ENCODE measurements at places on chromosomes 11 and 22. TPM values are rescaled to one million over a fixed set of nuclear protein-coding genes. Genes with fewer than 3 reads are reported as not detected.

B3GAT1 gene
- 0.26 TPM for polyA plus RNA-seq

- peak; percentile 93 for DNase-seq
Observed at GRCh38 chr22:45465633-45466032, 37.0 kb upstream of the FBLN1 start.

DNA sequence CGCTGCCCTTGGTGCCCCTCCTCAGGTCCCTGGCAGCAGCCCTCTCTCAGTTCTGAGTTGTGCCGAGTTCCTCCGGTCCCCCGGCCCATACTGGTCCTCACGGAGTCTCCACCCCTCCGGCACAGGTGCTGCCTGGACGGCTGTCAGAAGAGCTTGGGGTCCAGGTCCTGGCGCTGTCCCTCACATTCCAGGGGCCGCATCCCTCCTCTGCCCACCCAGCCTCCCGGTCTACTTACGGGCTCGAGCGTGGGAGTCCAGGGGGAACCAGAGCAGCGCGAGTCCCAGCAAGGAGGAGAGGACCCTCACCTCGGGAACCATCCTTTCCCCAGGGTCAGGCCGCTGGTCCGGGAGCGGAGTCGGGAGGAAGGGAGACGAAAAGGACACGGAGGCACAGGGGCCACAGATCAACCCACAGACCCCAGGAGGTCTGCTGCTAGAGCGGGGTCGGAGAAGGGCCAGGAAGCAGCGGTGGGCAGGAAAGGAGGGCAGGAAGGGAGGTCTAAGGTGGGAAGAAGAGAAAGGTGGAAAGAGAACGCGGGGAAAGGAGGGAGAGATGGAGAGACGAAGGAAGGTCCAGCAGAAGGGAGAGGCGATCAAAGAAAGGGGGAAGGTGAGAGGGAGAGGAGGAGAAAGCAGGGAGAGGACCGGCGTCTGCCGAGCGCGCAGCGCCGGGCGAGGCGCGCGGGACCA is 510 bp downstream of the CHRDL2 start:
- no peak for DNase-seq

TTC9C gene
- 28.1 TPM for polyA plus RNA-seq

DNA sequence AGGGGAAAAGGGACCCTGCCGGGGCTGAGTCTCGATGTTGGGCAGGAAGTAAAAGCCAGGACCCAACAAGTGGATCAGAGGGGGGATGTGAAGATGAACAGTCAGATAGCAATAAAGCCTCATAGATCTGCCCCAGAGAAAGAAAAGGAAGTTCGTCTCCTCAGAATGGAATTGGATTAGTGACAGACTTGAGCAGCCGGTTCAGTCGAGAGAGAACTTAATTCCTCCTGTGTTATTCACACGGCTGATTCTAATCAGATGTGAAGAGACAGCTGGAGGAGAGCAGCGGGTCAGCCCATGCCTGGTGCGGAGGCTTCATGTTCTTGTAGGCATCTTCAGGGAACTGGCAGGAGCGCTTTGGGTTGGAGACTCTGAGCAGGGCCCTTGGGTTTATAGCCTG is 29.3 kb upstream of the CABP7 start:
- peak; percentile 79 for DNase-seq

DNA sequence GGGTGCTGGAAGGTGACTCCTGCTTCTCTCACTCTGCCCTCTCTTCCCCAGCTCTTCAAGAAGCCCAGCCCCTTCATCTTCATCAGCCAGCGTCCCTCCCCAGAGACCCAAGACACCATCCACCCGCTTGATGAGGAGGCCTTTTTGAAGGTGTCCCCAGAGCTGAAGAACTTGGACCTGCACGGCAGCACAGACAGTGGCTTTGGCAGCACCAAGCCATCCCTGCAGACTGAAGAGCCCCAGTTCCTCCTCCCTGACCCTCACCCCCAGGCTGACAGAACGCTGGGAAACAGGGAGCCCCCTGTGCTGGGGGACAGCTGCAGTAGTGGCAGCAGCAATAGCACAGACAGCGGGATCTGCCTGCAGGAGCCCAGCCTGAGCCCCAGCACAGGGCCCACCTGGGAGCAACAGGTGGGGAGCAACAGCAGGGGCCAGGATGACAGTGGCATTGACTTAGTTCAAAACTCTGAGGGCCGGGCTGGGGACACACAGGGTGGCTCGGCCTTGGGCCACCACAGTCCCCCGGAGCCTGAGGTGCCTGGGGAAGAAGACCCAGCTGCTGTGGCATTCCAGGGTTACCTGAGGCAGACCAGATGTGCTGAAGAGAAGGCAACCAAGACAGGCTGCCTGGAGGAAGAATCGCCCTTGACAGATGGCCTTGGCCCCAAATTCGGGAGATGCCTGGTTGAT is 12.6 kb downstream of the IL10RA start:
- DNase-seq: no peak

DNA sequence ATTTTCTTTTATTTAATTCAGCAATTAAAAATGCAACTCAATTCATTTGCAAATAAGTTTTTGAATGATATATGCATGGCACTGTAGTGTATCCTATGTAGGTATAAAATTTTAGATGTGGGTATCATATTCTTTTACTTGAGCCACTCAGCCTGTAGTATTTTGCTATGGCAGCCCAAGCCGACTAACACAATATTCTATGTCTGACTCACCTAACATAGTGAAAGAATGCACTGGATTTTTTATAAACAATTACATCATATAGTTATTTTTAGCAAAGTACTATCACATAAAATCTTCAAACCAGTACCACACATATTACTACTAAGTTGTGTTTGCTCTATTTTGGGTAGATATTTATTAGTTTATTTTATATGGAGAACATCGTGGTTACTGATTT is 21.9 kb upstream of the GRIA4 start:
- no peak for DNase-seq

DNA sequence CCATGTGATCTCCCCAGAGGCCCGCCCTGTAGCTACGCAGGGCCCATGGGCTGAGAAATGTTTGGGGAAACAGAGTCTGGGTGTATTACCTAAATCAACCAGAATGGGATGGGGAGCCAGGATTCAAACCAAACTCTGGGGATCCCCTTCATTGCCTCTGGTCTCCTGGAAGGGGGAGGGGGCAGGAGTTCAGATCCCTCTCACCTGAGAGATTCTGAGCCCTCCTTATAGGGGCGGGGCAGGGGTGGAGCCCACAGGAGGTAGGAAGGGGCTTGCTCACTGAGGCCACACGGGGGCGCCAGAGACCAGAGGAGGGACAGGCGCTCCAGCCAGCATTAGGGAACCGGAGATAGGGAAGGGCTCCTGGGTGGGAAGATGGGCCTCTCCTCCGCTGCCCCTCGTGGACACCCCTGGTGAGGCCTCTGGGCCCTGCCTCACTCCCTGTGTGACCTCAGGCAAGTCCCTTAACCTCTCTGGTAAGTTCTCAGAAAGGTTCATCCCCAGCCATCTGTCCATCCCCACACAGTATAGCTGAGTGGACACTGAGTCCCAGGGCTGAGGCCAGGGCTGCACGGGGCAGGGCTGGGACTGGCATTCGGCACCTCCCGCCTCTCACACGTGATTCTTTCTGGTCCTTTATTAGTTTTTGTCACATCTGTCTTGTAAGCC is 2.7 kb upstream of the CDC42BPG start:
- peak; percentile 94 for DNase-seq

DNA sequence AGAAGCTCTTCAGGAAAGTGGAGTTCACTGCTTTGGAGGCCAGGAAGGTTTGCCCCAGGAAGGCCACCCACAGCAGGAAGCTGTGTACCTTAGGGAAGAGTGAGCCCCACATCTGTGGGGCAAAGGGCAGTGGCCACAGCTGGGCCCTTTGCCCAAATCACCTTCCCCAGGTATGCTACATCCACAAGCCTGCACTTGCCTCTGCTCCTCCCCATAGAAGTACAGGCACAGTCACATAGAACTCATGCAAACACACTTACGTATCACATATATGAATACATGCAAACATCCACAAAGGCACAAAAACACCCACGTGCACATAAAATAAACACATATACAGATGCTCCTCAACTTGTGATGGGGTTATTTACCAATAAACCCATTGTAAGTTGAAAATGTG is 2.1 kb downstream of the TRIM29 start:
- no peak for DNase-seq

CDC42BPG gene
- polyA plus RNA-seq: 1.1 TPM

- peak; percentile 36 for DNase-seq
Observed at GRCh38 chr22:39622881-39623367, 52.4 kb downstream of the CACNA1I start.

- no peak for DNase-seq
Observed at GRCh38 chr11:112307616-112308015, 47.0 kb upstream of the PLET1 start.

DNA sequence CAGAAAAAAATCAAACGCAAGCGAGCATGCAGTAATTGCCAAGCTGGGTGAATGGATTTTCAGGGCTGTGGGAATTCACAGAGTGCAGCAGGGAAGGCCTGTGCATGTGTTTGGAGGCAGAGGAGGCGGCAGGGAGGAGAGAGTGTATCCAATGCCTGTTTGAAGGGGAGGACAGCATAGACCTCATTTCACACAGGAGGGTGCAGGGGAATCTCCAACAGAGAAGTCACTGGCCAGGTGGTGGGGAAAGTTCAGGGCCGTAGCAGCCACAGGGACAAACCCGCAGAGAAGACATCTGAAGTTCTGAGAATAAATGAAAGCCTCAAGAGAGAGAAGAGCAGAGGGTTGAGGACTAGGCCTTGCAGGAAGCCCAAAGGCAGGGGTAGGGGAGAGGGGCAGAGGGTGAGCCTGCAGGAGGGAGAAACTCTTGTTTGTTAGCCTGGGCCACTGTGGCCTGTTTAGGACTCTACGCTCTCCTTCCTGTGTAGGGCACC is 19.2 kb upstream of the KDM2A start:
- no peak for DNase-seq

DNA sequence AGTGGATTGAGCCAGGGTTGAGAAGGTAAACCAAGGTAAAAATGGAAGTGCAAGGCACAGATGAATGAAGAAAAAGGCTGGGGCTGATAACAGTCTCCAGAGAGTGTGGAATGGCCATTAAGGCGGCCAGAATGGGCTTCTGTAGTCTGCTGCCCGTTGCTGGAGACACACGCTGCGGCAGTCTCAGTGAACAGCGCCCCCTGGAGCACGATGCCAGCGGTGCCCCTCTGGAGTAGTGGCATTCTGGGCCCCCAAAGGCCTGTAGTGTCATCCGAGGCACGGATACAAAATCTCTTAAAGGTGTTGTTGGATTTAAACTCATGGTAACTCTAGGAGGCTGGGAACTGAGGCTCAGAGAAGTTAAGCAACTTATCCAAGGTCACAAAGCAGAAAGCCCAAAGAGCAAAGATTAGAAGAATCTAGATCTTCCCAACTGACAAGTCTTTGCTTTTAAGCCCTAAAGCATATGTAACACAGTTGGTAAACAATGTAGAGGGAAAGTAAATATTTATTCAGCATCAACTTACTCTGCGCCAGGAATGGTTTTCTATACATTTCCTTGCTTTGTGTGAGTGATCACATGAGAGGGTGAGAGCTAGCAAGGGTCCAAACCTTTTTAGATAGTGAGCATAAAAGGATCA is 18.2 kb downstream of the KCNJ1 start:
- DNase-seq: no peak

SGSM1 gene
- 0.48 TPM for polyA plus RNA-seq

GRCh38 chr22:17257121-17258001 is 38.1 kb upstream of the ADA2 start:
- DNase-seq: peak; percentile 67

GRCh38 chr22:23603266-23603665 is 23.2 kb upstream of the IGLL1 start:
- DNase-seq: no peak

SLC5A1 gene
- polyA plus RNA-seq: 3.4 TPM

GRCh38 chr11:72292106-72292785 is 48.3 kb upstream of the PHOX2A start:
- DNase-seq: no peak

DNA sequence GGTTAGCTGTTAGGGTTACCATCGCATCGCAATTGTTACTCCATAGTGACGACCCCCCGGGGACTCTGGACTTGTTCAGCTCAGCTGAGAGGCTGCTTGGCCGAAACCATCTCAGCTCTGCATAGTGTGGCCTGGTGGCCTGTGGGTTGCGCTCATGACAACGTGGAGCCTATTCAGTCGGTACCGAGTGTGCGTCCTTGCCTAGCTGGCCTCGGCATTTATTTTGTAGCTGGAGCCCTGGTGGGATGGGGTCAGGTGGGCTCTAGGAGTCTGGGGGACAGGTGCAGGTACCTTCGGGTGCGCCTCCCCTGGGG is 13.5 kb downstream of the LRP5 start:
- no peak for DNase-seq

DNA sequence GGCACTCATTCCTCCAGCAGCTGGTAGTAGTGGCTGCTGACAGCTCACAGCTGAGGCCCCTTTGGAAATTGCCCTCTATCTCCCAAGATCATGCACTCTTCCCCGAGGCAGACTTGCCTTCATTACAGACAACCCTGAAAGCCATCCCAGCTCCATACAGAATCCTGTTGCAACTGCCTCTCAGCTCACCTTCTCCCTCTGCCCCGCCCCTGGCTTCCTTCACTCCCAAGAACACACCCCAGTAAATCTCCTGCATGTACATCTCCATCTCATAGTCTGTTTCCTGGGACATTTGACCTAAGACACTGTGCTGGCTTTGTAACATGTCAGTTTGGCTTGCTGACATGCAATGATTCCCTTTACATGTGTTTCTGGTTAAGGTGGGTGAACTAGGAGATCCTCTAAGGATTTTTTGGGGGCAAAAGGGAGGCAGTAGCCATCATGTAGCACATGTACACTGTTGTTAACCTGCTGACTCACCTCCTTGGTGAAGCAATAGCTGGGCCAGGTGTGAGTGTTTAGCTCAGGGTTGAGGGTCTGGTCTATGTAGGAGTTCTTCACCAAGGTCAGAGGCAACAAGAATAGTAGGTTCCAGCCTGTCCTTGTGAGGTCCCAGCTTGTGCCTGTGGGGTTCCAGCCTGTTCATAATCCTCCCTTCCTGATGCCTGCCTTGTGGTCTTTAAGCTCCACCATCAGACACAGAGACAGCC is 179.6 kb downstream of the CSNK2A3 start:
- no peak for DNase-seq

DNA sequence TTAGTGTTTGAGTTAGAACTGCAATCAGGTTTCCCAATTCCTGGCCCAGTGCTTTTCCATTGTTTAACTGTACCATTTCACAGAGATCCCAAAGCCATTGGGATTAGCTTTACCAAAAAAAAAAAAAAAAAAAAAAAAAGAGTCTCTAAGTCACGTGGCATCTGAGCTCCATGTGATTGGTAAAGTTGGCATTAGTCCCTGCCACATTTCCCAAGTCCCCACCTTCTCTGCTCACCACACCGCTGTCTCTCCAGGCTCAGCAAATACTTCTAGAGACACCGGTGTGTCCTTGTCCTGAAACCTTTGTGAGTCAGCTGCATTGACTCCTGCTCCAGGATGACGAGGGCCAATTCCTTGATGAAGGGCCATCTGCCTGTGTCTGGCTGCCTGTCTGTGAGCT is 305.3 kb downstream of the KIRREL3 start:
- no peak for DNase-seq

TBX1 gene
- 50.3 TPM for polyA plus RNA-seq

GRCh38 chr11:18235394-18236334 is 938 bp downstream of the SAA4 start:
- no peak for DNase-seq

GPR83 gene
- 0.18 TPM for polyA plus RNA-seq

DNA sequence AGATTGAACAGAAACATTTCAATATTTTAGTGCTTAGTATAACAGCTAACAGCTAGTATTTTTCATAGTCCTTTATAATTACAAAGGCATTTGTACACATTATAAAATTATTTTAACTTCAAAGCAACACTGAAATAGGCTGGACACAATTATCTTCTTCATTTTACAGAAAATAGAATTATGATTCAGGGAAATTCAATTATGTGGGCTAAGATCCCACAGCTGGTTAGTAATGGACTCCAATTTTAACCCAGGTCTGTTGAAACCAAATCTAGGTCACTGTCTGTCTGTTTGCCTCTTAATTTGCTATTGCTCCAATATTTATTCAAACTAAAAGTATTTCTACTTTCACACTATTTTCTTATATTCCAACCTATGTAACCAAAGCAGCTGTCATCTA is 154.1 kb upstream of the CTSC start:
- DNase-seq: no peak

All from muscle of leg (tissue), 16 donors.